ENCODE measurements at places on chromosomes 13 and 19.

DNA sequence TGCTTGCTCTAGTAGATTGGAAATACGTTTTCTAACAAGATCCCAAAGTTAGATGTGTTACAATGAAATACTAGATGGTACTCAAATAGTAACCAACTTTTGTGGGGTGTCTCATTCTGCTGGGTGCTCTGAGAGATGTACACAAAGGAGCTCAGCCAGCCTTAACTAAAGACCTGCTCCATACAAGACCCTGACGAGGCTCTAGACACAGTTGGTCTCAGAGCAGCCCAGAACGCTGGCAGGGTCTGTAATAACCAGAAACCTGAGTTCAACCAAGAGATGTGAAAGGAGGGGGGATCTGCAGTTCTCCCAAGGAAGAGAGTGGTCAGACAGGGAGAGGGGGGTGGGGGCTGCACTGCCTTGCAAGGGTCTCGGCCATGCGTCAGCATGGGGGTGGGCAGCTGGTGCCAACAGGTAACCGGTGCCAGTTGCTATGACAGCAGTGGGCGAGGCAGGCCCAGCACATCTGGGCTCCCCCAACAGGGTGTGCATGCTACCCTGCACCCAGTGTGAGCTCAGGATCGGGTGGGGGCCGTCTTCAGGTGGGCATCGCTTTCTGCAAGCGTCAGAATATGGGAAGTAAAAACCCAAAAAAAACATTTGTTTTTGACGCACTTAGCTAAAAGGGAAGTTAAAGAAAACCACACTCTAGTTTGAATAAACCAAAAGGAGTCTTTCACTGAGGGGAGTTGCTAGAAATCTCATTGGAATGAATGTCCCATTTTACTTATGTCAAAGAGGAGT lies 68.0 kb upstream of the GPR183 start:
- peak; percentile 54 for DNase-seq

GRCh38 chr13:62502588-62502987 lies 1086.9 kb upstream of the PCDH20 start:
- no peak for DNase-seq

GRCh38 chr13:49367640-49368422 lies 76.0 kb downstream of the CAB39L start:
- DNase-seq, result no peak

DNA sequence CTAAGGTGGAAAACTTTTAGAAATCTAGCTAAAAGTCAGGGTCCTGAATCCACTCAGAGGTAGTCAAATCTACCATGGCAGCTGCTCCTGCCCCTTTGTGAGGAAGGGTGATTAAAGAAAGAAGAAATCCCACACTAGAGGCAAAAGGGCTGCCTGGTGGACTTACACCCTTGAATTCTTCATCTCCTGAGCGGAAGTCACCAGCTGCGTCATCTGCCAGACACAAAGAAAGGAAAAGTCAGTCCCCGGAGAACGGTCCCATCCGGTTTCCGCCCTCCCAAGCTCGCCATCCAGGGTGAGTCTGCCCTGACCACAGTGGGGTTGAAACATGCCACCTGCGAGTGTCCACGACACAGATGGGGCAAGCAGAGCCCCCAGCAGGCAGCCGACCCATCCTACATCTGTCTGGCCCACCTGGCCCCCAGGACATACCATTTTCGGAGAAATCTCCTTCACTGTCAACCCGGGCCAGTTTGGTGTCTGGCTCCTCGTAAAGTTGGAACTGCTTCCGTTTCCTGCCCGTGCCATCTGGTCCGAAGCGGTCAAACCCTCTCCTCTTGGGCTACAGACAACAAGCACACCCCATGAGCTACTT lies 7.7 kb downstream of the AKAP8 start:
- DNase-seq, result no peak

GRCh38 chr19:7751157-7751783 lies 3.9 kb upstream of the CD209 start:
- peak; percentile 87 for DNase-seq

- no peak for DNase-seq
Observed at GRCh38 chr13:23877286-23877685, 11.9 kb downstream of the MIPEP start.

Data from inflammatory macrophage treated with lipopolysaccharide for 1 hour (primary cell).